ENCODE measurements at places on chromosomes 16 and 17.

GRCh38 chr17:71791311-71791710 lies 329.5 kb upstream of the SOX9 start:
- DNase-seq, result no peak

GRCh38 chr17:6099492-6099891 lies 29.3 kb downstream of the WSCD1 start:
- no peak for DNase-seq

- DNase-seq, result no peak
Measured at GRCh38 chr17:72492941-72493340, 372.1 kb downstream of the SOX9 start.

DNA sequence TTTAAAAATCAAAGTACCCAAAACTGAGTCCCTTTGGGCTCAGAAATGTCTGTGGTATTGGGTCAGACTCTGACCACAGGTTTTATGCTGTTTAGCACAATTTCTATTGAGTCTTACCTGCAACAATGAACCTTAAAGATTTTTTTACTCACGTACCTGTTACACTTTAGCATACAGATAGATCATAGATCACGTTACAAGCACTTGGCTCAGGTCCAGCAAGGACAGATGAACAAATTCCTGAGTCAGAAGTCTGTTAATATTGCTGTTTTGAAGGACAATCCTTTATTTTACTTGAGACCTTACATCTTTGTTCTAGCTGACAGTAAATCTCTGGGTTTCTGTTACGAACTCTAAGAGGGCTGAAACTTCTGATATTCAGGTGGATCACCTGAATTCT lies 12.8 kb downstream of the SLC7A6OS start:
- no peak for DNase-seq

DNA sequence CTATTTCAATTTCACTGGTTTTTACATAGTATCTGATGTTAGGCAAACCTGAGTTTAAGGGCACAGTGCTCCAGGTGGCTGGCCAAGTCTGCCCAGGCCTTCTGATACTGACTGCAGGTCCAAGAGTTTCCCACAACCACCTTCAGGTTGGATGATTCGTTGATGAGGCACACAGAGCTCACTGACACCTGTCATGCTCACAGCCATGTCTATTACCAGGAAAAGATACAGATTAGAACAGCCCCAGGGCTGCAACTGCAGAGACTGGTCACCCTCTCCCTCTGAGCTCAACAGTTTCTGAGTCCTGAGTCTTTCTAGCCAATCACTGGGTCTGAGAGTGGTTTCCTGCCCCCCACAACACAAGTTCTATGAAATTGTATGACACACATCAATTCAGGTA lies 37.2 kb downstream of the MEAK7 start:
- DNase-seq, result no peak

- no peak for DNase-seq
Measured at GRCh38 chr17:29342158-29342765, 47.9 kb upstream of the TAOK1 start.

- no peak for DNase-seq
Measured at GRCh38 chr17:81334391-81334901, 39.3 kb upstream of the SLC38A10 start.

GRCh38 chr17:74176546-74177001 lies 26.9 kb upstream of the RPL38 start:
- DNase-seq, result peak; percentile 71

DNA sequence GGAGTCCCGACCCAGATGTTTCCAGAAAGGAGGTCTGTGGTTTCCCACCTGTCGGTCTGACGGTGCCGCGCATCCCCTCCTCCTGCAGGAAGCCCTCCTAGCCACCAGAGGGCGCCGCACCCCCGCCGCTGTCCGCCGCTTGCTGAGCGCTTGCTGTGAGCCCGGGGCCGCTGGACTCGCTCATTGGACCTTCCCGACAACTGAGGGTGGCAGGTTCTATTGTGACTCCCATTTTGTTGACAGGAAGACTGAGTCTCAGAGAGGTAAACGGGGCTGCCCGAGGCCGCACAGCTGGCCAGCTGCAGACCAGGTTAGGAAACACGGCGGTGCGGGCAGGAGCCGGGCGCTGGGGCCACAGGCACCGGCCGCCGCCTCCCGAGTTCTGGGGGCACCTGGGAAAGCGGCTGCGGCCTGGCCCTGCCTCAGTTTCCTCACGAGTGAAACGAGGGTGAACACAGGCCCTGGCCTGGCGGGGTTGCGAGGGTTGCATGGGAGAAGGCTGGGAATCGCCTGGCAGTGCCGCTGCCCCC lies 191.1 kb upstream of the CIBAR2 start:
- no peak for DNase-seq

GRCh38 chr17:15266325-15267125 lies 1.4 kb upstream of the PMP22 start:
- no peak for DNase-seq

DNA sequence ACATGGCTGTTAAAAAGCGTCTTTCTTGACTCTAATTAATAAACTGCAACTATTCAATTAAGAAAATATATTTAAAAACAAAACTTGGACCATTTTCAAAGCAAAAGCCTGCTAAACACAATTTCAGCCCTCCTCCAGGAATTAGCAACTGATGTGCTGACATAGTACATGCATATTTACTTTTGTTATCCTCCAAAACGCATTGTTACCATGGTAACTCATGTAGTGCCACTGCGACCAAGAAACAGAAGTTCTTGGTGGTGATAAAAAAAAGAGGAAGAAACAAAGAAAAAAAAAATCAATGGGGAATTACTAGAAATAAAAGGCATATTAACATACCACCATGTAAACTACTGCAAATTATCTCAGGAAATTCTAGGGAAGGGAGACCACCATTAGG lies 793.4 kb upstream of the CDH8 start:
- DNase-seq, result peak; percentile 44

- peak; percentile 17 for DNase-seq
Measured at GRCh38 chr17:81025741-81026129, 9.2 kb upstream of the BAIAP2 start.

DNA sequence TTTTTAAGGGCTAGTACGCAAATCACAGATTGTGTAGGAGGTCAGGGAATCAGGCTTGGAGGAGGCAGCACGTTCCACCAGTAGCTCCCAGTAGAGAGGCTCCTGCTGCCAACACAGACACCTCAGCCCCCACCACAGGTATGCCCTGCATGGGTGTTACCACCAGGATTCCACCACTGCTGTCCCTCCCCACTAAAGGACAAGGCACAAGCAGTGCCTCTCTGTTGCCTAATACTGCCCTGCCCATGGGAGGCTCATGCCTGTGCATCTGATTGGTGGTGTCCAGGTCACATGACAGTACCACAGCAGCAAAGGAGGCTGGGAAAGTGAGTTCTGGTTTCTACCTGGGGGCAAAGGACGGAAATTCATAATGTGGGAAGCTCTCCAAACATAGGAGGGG lies 33.6 kb upstream of the CACNG4 start:
- DNase-seq, result no peak

DNA sequence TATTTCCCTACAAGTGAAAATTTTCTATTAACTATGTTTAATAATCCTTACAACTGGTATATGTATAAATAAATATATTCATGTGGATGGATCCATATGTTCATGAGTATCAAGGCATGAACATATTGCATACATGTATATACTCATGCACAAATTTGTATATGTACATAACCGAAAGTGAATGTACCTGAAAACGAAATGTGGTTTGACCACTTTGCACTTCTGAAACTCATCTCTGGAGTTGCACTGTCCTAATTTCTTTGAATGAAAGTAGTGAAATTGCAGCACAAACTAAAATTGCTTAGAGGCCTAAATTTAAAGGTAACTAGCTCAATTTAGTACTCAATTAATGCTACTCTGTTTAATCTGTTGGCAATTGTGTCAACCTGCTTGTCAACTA lies 27.4 kb upstream of the GNAO1 start:
- no peak for DNase-seq

- no peak for DNase-seq
Measured at GRCh38 chr17:7440834-7441195, 1.5 kb downstream of the FGF11 start.

DNA sequence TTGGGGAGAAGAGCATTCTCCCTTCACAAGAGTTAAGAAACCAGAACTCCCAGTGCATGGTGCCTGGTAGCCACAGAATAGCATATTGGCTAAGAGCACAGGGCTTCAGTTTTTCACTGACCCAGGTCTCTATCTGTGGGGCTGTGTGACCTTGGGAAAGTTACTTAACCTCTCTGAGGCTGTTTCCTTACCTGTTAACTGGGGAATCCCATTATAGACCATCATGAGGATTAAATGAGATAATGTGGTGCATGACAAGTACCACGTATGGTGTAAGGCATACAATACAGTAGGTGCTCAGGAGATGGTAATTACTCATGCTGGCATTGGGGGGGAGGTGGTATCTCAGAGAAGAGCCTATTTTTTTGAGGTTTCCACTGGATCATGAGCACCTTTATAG lies 33.6 kb downstream of the BEAN1 start:
- no peak for DNase-seq

DNA sequence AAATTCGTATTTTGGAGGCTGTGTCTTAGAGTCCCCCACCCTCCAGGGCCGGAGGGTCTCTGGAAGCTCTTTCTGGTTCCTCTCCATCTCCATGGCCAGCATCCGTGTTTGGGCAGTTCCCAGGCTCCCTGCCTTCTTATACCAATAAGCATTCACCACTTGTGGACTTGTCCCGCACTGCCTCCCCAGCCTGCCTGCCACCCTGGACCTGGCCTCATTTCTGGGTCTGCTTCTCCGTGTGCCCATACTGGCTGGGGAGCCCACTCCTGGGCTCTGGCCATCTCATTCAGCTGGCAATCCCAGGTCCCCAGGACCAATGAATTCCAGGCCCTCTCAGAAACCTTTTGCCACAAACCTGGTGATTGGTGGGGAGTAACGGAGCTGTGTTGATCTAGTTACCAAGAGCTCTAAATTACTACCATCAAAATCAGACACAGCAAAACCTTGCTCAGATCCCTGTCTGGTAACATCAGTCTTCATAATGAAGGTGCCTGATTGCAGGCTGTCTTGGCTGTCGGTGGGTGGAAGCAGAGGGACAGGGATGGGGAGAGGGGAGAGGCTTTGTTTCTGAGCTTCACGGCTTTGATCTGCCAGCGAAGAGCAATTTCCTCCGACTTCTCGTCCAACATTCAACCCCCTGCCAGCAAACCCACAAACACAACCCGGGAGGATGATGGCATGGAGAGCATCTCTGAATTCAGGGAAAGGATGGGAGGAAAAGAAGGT lies 27.7 kb upstream of the CRHR1 start:
- DNase-seq, result peak; percentile 31

GRCh38 chr17:17742688-17743390 lies 61.6 kb downstream of the RAI1 start:
- no peak for DNase-seq

DNA sequence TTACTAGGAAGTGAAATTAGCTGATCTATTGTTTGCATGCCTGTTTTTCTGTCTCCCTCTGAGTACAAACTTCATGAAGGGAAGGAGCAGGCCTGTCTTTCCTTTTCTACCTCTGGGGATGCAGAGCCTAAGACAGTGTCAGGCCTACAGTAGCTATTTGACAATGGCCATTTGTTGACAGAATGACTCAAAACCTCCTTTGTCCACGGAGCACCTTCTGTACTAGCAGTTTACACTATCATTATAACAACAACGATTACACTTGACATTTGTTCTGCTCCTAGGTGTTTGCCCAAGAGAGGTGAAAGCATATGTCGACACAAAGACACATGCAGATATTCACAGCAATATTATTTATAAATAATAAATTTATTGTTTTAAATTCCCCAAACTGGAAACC lies 132.3 kb upstream of the IRX3 start:
- DNase-seq, result peak; percentile 6

GRCh38 chr17:38815576-38816193 lies 9.4 kb downstream of the CWC25 start:
- DNase-seq, result no peak

GRCh38 chr17:20263595-20263994 lies 203.7 kb downstream of the LGALS9B start:
- DNase-seq, result peak; percentile 5

DNA sequence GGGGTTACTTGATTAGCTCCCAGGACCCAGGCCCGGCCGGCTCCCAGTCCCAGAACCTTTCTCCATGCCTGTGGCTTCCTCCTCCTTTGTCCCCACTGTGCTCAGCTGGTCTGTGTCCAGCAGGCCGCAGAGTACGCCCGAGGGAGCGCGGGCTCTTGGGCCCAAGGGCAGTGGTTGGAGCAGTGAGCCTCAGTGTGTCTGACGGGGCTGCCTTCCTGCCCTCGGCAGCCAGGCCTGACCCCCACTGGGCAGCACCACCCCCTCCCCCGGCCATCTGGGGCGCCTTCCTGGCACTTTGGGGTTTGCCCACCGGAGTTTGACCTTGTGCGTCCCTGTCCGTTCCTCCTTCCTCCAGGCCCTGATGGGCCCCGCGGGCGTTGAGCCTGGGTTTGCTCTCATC lies 62.4 kb upstream of the PVALEF start:
- no peak for DNase-seq

DNA sequence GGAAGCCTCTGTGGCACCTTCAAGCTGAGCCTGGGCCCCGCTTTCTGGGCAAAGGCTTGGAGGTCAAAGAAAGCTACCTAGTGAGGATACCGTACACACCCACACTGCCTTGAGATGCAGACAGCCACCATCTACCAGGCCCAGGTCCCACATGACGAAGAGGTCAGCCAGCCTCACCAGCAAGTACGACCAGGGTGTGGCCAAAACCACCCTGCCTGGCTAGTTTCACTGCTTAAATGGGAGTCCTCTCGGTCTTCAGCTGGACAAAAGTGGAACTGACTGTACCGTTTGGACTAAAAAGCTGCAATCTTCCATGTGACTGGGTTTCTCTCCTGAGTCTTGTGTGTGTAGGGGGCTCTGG lies 21.6 kb downstream of the VASN start:
- DNase-seq, result no peak

- DNase-seq, result no peak
Measured at GRCh38 chr17:60590070-60590469, 9.9 kb upstream of the PPM1D start.

- no peak for DNase-seq
Measured at GRCh38 chr16:35744084-35744483, 2284.7 kb downstream of the TP53TG3F start.

DNA sequence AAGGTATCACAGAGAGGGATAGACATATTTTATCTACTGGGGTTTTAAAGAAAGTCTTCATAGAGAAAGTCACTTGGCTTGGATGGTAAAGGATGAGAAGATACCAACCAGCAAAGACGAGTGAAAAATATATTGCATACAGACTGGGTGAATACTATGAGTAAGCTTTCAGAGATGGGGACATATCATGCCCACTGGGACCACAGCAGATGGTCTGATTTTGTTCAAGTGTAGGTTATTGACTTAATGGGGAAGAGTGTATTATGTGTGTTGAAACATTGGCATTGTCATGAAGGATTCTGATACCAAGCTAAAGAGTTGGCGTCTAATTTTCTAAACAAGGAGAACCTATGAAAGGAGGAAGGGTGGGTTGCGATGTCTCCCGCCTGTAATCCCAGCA lies 13.8 kb upstream of the MMD start:
- DNase-seq, result no peak

Data from NCI-H146 (cell line).